ENCODE measurements at places on chromosomes 4 and X.
A peak's percentile ranks its signal among the peaks of the same experiment; 100 is the strongest.

- no peak for DNase-seq
These were observed 13.5 kb downstream of the TTC29 start for GRCh38 chr4:146932116-146932515.

DNA sequence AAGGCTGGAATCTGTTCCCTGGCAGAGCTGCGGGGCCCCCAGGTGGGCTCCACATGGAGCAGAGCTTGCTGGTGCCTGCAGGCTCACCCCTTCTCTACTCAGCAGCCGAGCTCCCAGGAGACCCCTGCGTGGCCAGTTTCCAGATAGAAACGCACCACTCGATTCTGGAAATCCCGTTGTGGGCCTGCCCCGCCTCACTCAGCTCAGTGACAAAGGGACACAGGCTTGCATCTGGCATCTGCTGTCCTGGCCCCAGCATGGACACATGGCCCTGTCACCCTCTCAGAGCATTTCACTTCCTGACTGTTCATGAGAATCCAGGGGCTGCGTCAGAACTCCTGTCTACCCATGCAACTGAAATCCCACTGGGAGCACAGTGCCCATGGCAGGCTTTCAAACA is 20.5 kb upstream of the C4orf50 start:
- no peak for DNase-seq

- DNase-seq: no peak
These were observed 18.2 kb upstream of the RASL11B start for GRCh38 chr4:52843958-52844357.

DNA sequence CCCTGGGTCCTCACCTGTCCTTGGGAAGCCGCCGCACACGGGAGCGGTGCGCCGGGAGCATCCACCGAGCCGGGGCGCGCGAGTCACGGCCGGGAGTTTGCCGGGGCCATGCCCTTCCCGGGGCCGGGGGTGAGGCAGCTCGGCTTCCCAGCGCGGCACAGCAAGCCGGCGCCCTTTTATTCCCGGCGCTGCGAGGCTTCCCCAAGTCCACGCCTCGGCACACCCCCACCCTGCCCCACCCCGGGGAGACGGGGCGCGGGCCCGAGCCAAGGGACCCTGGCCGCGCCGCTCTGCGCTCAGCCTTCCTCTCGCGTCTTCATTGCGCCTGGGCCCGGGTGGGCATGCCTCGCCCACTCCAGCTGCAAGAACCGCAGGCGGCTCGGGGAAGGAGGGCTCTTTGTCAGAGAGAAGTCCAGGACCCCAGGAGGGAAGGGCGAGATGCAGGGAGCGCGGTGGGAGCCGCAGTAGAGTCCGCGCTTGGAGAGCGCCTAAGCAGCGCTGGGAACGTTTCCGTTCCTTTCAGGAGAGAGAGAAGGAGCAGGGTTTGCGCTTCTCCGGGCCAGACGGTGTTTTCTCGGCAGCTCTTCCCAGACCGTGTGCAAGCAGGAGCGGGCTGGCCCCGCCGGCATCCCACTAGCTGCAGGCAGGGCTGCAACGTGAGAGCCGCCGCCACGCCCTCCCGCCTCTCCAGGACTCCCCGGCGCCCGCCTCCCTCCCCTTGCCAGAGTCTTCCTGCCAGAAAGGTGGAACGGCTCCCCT is at the start of gene MXRA5:
MXRA5 (minus strand) TSS at position 152 of the 759 bp plus-strand sequence. CDS start 2,819 bp downstream, outside the sequence.
- DNase-seq: no peak

DNA sequence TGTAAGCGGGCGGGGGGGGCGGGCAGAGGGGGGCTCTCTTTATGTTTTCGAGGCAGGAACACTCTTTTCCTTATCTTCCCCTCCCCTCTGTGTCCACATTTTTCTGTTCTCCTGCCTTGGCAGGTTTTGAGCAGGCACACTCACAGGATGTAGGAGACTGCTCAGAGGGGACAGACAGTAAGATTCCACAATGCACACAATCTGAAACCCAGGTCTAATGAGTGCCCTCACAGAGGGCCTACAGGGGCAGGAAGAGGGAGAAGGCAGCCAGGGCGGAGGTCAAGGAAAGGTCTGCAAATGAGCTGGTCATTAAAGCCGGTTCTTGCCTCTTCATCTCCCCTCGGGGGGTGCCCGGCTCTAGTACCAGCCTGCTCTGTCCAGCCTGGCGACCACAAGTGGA is 106.1 kb upstream of the ATP6AP2 start:
- DNase-seq: no peak

GRCh38 chrX:13064599-13065143 is 20.3 kb upstream of the FAM9C start:
- DNase-seq: no peak

GRCh38 chrX:103276581-103277002 is at the start of gene TCEAL5:
TCEAL5 (minus strand) TSS chrX:103276750; CDS start chrX:103274563, 2,187 bp downstream.
- DNase-seq: no peak

DNA sequence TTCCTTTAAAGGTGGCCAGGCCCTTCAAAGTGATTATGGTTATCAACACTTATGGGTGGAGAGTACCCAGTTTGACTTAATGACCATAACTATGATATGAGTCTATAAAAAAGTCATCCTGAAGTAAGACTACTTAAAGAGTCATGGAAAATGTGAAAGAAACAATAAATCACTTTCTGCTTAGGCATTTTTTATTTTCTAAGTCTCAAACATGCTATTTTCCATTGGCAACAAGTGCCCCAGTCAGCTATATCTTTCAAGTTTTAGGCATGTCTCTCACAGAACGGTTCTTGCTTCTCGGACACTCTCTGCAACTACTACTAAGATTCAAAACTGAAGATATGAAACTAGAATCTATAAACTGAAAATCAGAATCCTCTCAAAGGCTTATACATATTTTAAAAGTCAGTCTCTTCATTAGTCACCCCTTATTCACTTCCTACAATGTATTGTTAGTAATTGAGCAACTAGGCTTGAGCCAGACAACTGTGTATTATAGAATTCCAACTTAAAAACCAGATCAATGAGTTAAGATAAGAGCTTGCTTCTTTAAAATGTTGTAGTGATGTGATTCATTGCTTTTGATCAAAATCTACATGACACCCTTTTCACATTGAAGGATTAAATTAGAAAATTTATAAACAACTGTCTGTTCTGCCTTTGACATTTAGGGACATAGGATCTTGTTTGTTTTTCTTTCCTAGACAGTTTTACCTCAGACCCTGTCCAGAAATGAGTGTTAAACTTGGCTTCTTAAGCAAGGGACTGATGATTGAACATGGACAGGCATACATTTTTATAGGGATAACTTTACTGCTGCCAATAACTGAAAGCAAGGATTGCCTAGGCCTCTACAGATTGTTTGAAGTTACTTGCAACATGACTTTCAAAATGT is 2.9 kb downstream of the ANTXR2 start:
- no peak for DNase-seq

GRCh38 chr4:131054489-131055019 is 1958.6 kb downstream of the C4orf33 start:
- DNase-seq: no peak

DNA sequence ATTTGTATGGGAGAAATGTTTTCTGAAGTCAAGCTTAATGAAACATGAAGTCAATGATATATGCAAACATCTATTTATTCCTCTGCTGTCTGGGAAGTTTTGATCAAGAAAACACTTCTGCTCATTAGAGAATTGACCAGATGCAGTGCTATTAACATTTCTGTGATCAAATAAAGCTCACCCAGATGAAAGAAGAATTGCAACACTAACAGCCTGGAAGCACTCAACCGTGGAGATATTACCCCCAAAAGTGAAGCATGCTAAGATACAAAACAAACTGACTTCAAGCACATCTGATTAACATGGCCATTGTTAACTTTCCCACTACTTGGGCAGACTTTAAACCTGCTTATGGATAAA is 73.7 kb upstream of the GUCY1A1 start:
- DNase-seq: no peak

GRCh38 chr4:83124111-83124780 is 9.7 kb upstream of the PLAC8 start:
- DNase-seq: no peak

GRCh38 chr4:159227984-159228383 is 125.1 kb downstream of the RAPGEF2 start:
- DNase-seq: no peak

DNA sequence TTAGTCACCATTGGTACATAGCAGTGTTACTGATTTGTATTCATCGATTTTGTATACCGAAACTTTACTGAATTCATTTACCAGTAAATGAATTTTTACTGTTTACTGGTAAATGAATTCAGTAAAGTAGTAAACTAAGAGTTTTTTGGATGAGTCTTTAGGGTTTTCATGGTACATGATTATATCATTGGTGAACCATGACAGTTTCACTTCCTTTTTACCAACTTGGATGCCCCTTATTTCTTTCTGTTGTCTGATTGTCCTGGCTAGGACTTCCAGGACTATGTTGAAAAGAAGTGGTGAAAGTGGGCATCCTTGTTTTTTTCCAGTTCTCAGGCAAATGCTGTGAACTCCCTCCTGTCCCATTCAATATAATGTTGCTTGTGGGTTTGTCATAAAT is 494.9 kb downstream of the GALNTL6 start:
- no peak for DNase-seq

- no peak for DNase-seq
These were observed 514.3 kb downstream of the ADGRL3 start for GRCh38 chr4:61714387-61714911.

DNA sequence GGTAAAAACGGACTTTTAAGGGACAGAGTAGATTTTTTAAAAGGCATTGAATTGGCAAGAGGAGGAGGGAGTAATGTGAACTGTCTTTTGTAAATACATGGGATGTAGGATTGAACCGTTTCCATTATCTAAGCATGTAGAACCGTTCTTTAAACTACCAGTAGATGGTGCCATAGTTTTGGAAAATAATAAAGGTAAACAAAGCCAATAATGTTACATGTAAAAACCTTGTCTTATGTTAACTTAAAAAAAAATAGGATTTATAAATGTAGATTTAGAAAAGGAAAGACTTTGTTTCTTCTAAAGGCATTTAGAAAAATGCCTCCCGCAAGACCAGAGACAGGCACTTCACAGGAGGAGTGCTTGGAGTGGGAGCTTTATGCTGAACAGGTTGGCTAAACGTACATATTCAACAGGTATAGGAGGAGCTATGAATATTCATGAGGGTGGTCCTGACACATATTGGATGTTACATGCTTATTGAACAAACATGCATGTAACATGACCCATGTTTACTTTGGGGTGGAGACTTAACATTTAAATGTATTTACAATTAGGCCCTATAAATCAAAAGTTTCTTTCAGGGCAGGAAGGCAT is 45.5 kb upstream of the FAM241A start:
- DNase-seq: no peak

GRCh38 chrX:17440258-17440657 is 65.3 kb downstream of the NHS start:
- DNase-seq: no peak

- no peak for DNase-seq
These were observed 1033.1 kb downstream of the RAPGEF2 start for GRCh38 chr4:160136021-160136420.

DNA sequence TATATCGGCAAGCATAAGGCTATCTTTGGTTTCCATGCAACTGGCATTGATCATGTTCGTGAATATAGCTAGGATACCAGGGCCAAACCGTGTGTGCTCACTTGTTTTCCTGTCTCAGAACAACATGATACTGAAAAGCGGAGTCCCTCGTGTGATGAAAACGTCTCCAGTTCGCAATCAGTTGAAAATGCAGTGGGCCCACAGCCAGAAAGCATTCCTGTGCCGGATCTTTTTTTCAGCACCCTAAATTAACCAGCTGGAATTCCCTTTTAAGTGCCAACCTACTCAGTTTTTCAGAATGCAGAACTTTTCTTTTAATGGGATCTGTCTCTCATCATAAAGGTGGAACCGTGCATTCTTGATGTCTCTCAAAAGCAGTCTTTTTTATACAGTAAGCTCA is 130.8 kb upstream of the FRG1 start:
- DNase-seq: no peak

GRCh38 chr4:15702941-15703403 is at the start of gene BST1:
BST1 (plus strand) TSS chr4:15703065; CDS start chr4:15703145, 80 bp downstream.
- DNase-seq: peak; percentile 35

DNA sequence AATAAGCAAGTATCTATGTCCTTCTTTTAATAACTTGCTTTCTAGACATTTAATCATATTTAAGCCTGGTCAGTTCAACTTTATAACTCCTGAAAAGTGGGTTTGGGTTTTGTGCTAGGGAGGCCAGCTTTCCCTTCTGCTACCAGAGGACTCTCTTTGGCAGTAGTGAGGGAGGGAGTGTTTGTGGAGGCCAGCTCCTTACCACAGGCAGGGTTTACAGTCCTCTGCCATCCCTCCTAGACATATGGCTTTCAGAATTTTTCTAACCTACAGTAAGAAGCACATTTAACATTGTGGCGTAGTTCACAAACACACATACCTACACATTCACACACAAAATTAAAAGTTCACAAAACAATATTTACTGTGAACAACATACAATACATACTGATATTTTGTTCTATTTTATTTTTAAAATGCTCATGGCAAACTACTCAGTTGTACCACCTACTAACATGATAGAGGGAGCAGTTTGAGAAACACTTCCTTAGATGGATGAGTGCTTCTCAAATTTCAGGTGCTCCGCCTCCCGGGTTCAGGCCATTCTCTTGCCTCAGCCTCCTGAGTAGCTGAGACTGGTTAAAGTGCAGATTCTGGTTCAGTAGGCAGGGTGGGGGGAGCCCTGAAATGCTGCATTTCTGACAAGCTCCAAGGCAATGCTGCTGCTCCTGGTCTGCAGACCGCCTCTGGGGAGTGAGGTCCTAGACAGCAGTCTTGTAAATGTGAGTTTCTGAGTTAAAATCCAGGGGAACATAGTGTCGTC is 86.7 kb downstream of the PTTG2 start:
- DNase-seq: no peak

DNA sequence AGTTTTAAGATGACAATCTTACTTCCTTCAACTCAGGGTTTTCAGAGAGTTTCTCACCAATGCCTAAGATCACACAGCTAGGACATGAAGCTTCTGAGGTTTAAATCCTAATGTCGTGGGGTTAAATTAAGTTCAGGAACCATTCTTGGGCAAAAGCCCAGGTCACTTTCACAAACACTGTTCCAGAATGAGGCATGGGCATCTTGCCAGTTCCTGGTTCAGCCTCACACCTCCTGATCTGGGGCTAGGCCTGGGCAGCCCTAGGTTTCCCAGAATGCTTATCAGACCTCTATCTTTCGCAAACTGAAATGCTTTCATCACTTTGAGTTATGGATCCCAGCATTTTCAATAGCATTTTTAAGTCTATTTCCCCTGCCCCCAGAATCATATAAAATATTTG is 224.8 kb upstream of the EDA2R start:
- no peak for DNase-seq

DNA sequence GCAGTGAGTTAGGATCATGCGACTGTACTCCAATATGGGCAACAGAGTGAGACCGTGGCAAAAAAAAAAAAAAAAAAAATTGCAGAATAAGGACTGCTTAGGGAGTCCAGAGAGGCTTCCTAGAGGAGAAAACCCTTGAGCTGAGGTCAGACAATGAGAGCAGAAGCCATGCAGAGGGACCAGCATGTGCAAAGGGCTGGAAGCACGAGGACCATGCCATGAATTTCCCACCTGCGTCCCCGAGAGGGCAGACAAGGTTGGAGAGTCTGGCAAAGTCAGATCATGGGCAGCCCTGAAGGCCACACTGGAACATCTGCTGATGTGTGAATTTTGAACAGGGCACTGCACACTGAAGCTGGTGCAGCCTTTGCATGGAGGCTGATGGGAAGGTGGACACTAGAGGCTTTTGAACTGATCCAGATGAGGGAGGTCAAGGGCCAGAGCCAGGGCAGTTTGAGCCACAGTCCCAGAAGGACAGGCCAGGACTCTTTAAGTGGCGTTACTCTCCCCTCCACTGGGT is 6.5 kb upstream of the JAKMIP1 start:
- no peak for DNase-seq
